Transverse colon (tissue), 4 donors: ENCODE measurements at places on chromosomes 1 and 21. TPM values are rescaled to one million over a fixed set of nuclear protein-coding genes. Genes with fewer than 3 reads are reported as not detected.
A peak's percentile ranks its signal among the peaks of the same experiment; 100 is the strongest.

Gene OPRD1
- total RNA-seq: not detected

DNA sequence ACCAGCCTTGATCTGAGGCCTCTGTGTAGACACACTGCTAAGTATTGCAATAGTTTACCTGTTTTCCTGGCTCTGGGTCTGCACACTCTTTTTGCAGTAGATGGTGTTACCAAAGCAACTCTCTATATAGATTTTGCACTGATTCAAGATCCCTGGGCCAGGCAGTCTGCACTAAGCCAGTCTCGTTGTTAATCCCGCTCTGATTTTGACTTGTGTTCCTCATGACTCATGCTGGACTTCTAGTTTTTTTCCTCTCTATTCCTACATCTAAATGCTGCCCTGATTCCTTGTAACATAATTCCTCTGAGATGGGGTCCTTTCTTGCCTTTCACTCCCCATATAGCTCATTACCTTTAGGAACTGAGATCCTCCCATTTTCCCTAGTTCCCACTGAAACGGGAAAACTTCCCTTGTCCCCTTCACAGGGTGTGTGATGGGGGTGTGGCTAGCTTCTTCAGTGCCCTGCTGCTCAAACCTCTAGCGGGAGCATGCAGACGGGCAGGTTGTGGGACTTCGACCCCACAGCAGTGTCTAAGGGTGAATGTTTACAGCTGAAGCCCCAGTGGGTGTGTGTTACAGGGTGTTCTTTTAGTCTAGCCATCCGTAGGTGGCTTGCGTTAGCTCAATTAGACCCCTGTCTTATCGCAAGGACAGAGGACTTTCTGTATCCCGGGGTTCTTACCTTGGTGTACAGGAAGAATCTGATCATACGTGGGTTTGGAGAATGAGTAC, 106.5 kb upstream of the RAB3GAP2 start:
- no peak overlapping the region for H3K4me3 ChIP-seq
- H3K27me3 ChIP-seq: no peaks in the 10 kb centered on the region
- no peaks in the 10 kb centered on the region for H3K36me3 ChIP-seq
- DNase-seq: peak; percentile 65
- H3K27ac ChIP-seq: peak overlapping the region; percentile 58
- H3K4me1 ChIP-seq: no peaks in the 10 kb centered on the region

- H3K27ac ChIP-seq: no peak overlapping the region
- no peak overlapping the region for H3K4me3 ChIP-seq
- peaks cover 8% of the 10 kb centered on the region for H3K27me3 ChIP-seq
- peak; percentile 87 for DNase-seq
These were observed 16.6 kb upstream of the LEMD1 start for GRCh38 chr1:205438213-205439158.

GRCh38 chr21:29025328-29025713, 853 bp downstream of the USP16 start:
- no peaks in the 10 kb centered on the region for H3K36me3 ChIP-seq
- H3K4me1 ChIP-seq: peaks cover 25% of the 10 kb centered on the region
- peak overlapping the region; percentile 54 for H3K4me3 ChIP-seq
- no peak for DNase-seq
- H3K27me3 ChIP-seq: no peaks in the 10 kb centered on the region
- H3K27ac ChIP-seq: peak overlapping the region; percentile 96

Gene COL24A1
- 0.68 TPM for total RNA-seq

Gene TINAGL1
- 300 TPM for total RNA-seq

- H3K27ac ChIP-seq: no peak overlapping the region
- DNase-seq: no peak
- no peak overlapping the region for H3K4me3 ChIP-seq
- H3K36me3 ChIP-seq: no peaks in the 10 kb centered on the region
These were observed 372.1 kb upstream of the B3GALT2 start for GRCh38 chr1:193558491-193559028.

Gene LRRC71
- not detected for total RNA-seq

GRCh38 chr1:115648717-115649691, 7.2 kb downstream of the VANGL1 start:
- H3K27me3 ChIP-seq: no peaks in the 10 kb centered on the region
- peaks cover 29% of the 10 kb centered on the region for H3K4me1 ChIP-seq
- H3K27ac ChIP-seq: peak overlapping the region; percentile 57
- DNase-seq: no peak
- no peaks in the 10 kb centered on the region for H3K36me3 ChIP-seq

- H3K36me3 ChIP-seq: no peaks in the 10 kb centered on the region
- H3K4me1 ChIP-seq: peaks cover 29% of the 10 kb centered on the region
- DNase-seq: no peak
- H3K27me3 ChIP-seq: peaks cover 16% of the 10 kb centered on the region
- peak overlapping the region; percentile 89 for H3K27ac ChIP-seq
- no peak overlapping the region for H3K4me3 ChIP-seq
These were observed 71.3 kb downstream of the MORN1 start for GRCh38 chr1:2320006-2320405.

DNA sequence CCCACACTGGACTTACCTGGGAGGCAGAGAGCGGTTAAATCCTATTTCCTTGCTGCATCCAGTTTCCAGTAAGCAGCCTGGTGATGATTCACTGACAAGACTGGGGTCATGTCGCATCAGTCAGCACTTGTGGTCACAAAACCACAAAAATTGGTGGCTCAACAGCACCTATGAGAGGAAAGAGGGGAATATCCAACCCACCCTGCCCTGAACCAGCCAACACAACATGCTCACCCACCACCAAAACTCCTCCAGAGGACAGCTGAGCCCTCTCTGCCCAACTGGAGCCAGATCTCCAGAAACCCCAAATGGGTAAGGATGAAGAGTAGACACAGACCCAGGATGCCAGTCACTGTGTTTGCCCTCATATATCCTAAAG, 64.0 kb downstream of the CD46 start:
- DNase-seq: no peak
- H3K4me3 ChIP-seq: no peak overlapping the region
- H3K27ac ChIP-seq: peak overlapping the region; percentile 56
- H3K4me1 ChIP-seq: peaks cover 86% of the 10 kb centered on the region
- H3K27me3 ChIP-seq: no peaks in the 10 kb centered on the region

Gene RNF186
- total RNA-seq: 79.7 TPM
